Ascending aorta (tissue), 2 donors: ENCODE measurements at places on chromosomes 11 and 22. TPM values are rescaled to one million over a fixed set of nuclear protein-coding genes. Genes with fewer than 3 reads are reported as not detected.

Gene KCNA4
- total RNA-seq = 0.11 TPM

Gene LRP4
- total RNA-seq = 4.9 TPM

Gene OR4C11
- not detected for total RNA-seq

Gene FOLR3
- total RNA-seq = not detected

Gene IFITM5
- not detected for total RNA-seq

Gene SEZ6L
- total RNA-seq = not detected

Gene TSSK2
- total RNA-seq = not detected

Gene MN1
- 23.0 TPM for total RNA-seq

Gene MS4A13
- not detected for total RNA-seq

Gene SLC22A8
- total RNA-seq = not detected

Gene UNC93B1
- 74.7 TPM for total RNA-seq

Gene CD3D
- not detected for total RNA-seq

Gene OR56A5
- total RNA-seq = not detected

Gene MYEOV
- total RNA-seq = not detected

Gene SLC22A12
- total RNA-seq = not detected

Gene MIOX
- total RNA-seq = not detected

Gene UBASH3B
- 8.5 TPM for total RNA-seq

Gene TCN2
- 56.8 TPM for total RNA-seq

Gene GALNT18
- total RNA-seq = 53.5 TPM

Gene MRPL21
- 14.2 TPM for total RNA-seq

Gene HEPN1
- not detected for total RNA-seq

Gene CAVIN3
- total RNA-seq = 596 TPM

Gene FAM180B
- total RNA-seq = not detected

Gene TRIM29
- 0.43 TPM for total RNA-seq

Gene DDI1
- not detected for total RNA-seq

Gene DGCR6
- total RNA-seq = not detected

Gene FRMD8
- 99.3 TPM for total RNA-seq

Gene RTN3
- total RNA-seq = 49.5 TPM

Gene PLA2G3
- total RNA-seq = not detected

Gene TTC9C
- 1.4 TPM for total RNA-seq

Gene SPON1
- total RNA-seq = 37.8 TPM

Gene BDNF
- 4.7 TPM for total RNA-seq

Gene BTG4
- total RNA-seq = not detected

Gene CADM1
- 2.4 TPM for total RNA-seq

Gene SLC43A1
- 18.4 TPM for total RNA-seq

Gene GAL3ST1
- not detected for total RNA-seq

Gene C11orf52
- total RNA-seq = not detected

Gene RELA
- total RNA-seq = 115 TPM

Gene OR10A4
- not detected for total RNA-seq

Gene UBQLNL
- total RNA-seq = not detected
